ENCODE measurements at places on chromosomes 16 and 17.

GRCh38 chr17:29197516-29198272 is 17.5 kb upstream of the MYO18A start:
- no peak for DNase-seq

- DNase-seq, result no peak
Observed at GRCh38 chr17:45837187-45837586, 7.5 kb upstream of the SPPL2C start.

GRCh38 chr16:17375461-17376304 is 95.1 kb downstream of the XYLT1 start:
- DNase-seq, result peak; percentile 56

DNA sequence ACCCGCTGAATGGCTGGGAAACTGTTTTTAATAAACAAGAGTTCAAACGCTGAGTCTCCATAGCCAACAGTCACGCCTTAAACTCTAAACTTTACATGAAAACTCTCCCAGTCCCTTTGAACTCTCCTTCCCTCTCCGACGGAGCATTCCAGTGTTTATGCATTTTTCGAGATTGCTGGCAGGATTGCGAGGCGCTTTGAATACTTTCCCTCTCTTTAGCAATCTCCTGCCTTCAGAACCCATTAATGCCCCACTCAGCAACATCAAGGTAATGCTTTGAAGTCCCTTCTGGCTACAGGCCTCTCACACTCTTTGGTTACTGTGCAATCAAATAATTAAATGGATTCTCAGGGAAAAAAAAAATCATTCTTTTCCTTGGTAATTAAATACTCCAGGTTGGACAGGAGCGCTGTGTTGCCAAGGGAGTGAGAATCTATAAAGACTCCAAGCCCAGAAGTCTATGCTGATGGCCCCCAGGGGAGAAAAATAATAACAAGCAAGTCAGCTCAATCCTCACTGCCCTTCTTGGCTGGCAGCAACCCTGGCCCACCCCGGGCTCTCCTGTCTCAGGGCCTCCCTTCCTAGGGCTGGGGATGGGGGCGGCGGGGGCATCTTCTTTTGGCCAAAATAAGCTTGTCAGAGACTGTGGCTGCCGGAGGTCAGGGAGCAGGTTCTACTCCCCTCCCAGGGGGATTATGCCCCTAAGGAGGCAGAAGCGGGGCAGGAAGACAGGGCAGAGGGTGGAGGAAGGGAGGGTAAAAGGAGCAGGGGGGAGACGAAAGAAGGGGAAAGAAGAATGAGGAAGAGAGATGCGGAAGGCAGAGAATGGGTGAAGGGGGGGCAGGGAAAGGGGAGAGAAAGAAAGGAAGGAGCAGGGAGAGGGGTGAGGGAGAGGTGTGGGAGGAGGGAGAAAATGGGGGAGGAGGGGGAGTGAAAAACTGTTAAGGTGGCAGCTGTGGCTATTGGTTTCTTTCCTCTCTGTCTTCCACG is 45.2 kb downstream of the AXIN2 start:
- no peak for DNase-seq

DNA sequence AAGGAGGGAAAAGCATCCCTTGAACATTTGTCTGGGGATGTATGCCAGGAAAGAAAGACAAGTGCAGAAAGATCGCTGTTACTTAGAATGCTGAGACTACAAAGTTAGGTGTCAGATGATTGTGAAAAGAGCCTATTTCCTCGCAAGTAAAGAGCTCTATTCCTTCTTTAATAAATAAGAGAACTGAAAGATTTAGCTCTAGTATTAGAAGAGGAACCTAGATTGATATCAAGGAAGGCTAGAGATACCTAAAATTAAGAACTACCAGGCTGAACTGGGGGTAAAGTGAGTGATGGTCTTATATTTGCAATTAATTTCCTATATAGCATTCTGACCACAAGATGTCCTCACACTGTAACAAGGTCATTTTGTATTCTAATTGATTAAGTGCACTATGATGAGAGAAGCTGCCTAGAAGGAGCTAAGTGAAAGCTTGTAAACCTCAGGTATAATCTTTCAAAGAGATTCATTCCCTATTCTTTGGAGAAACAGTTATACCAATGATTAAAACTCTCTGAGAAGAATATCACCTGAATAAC is 62.3 kb downstream of the SSH2 start:
- no peak for DNase-seq

GRCh38 chr16:50861451-50861850 is 119.6 kb downstream of the CYLD start:
- no peak for DNase-seq

- peak; percentile 30 for DNase-seq
Observed at GRCh38 chr17:70172923-70173322, 3.6 kb downstream of the KCNJ2 start.

DNA sequence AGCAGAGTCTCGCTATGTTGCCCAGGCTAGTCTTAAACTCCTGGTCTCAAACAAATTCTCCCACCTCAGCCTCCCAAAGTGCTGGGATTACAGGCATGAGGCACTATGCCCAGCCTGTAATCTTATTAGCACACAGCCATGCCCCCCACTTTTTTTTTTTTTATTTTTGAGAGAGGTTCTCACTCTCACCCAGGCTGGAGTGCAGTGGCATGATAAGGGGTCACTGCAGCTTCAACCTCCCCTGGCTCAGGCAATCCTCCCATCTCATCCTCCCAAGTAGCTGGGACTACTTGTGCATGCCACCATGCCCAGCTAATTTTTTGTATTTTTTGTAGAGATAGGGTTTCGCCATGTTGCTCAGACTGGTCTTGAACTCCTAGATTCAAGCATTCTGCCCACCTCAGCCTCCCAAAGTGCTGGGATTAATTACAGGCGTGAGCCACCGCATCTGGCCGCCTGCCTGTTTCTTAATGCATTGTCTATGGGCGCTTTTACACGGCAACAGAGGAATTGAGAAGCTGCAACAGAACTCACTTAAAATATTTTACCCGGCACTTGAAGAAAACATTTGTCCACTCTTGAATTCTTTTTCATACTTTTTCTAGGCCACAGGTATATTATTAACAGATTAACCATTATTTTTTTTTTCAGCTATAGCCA is 8.8 kb upstream of the CEP20 start:
- DNase-seq, result no peak

DNA sequence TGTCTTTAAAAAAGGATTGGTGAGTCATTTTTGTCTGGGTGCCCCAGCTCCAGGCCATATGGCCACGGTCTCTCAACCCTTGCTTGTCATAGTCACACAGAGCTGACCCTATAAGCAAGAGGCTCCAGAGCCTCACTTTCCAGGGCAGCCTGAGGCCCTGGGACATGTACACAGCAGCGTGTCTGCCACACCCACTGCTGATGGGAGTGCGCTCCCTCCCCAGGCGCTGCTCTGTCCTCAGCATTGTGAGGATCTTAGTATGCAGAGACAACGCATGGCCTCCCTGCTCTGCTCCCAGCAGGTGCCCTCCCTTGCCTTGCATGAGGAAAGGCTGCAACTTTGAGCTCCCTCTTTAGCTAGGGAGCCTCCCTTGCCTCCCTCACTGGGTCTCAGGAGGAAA is 80.8 kb upstream of the CRHR1 start:
- no peak for DNase-seq

- peak; percentile 16 for DNase-seq
Observed at GRCh38 chr17:47352848-47353247, 29.1 kb downstream of the EFCAB13 start.

All from AML-193 (cell line).